Stimulated activated CD8-positive, alpha-beta memory T cell treated with anti-CD3 and anti-CD28 coated beads, Interleukin-7, amount 100 ng/mL, for 24 hours (primary cell): ENCODE measurements at places on chromosomes 4 and X.
A peak's percentile ranks its signal among the peaks of the same experiment; 100 is the strongest.

- no peak for DNase-seq
Measured at GRCh38 chr4:2800691-2801596, 8.1 kb downstream of the SH3BP2 start.

GRCh38 chrX:95949588-95949987, 735.1 kb upstream of the DIAPH2 start:
- no peak for DNase-seq

GRCh38 chrX:53456254-53456653, 22.1 kb upstream of the HSD17B10 start:
- DNase-seq: no peak

DNA sequence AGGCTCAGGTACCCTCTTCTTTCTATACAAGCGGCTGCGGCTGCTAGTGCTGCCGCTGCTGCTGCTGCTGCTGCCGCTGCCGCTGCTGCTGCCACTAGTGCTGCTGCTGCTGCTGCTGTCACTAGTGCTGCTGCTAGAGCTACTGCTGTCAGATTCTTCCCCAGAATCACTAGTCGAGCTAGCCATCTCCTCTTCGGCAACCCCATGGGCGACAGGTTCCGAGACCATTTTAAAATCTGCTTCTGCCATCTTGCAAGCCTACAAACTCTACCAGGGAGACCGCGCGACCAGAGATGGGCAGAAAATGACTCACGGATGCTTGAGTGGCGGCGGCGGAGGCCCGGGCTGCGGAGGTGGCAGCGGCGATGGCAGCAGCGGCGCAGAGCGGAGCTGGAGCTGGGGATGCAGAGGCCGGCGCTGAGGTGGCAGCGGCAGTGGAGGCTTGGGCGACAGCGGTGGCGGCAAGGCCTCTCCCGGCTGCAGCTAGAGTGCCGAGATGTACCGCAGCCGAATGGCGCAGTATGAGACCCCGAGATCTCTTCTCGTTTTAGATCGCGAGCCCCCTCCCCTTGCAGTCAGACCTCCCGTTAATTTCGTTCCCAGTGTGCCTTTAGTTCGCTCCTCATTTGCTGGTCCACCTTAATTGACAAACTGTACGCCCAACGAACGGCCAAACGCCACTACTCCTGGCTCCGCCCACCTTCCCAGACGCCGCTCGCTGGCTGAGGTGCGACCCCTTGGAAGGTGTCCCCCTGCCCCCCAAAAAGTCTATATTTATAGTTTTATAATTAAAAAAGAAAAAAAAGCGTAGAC, at the start of gene NAP1L3:
TSS of gene NAP1L3 (minus strand) at position 523 of the 813 bp plus-strand sequence. CDS start at position 249, 274 bp downstream.
- DNase-seq: peak; percentile 21

DNA sequence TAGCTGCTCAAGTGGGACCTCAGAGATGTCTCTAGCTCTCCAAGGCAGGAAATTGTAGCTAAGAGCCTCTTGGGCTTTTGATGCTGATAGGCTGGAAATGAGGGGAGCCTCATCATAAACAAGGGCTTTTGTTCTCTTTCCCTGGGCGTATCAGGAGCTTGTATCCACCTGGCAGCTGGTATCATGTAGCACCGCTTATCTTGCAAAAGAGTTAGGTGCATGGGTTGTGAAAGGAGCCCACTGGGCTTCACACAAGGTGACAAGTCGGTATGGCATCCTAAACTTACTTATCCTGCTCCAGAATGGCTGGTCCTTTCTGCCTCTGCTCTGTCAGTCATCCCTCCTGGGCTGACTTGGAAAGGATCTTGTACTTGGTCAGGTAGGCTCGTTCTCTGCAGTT, 565.8 kb downstream of the GRXCR1 start:
- no peak for DNase-seq

- no peak for DNase-seq
Measured at GRCh38 chr4:77043507-77044136, 32.2 kb downstream of the CCNI start.
